Foreskin keratinocyte (primary cell): ENCODE measurements at places on chromosomes 6 and 20.
A peak's percentile ranks its signal among the peaks of the same experiment; 100 is the strongest.

- DNase-seq: no peak
Observed at GRCh38 chr6:1435806-1436205, 46.4 kb downstream of the FOXF2 start.

DNA sequence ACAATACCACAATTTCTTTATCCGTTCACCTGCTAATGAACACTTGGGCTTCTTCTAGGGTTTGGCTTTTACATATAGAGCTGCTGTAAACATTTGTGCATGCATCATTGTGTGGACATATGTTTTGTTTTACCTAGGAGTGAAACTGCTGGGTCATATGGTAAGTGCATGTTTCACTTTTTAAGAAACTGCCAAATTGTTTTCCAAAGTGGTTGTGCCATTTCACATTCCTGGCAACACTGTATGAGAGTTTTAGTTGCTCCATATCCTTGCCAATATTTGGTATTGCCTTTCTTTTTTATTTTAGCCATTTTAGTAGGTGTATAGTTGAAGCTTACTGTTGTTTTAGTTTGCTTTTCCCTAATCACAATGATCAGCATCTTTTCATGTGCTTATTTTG is 14.1 kb upstream of the RPN2 start:
- DNase-seq: no peak

DNA sequence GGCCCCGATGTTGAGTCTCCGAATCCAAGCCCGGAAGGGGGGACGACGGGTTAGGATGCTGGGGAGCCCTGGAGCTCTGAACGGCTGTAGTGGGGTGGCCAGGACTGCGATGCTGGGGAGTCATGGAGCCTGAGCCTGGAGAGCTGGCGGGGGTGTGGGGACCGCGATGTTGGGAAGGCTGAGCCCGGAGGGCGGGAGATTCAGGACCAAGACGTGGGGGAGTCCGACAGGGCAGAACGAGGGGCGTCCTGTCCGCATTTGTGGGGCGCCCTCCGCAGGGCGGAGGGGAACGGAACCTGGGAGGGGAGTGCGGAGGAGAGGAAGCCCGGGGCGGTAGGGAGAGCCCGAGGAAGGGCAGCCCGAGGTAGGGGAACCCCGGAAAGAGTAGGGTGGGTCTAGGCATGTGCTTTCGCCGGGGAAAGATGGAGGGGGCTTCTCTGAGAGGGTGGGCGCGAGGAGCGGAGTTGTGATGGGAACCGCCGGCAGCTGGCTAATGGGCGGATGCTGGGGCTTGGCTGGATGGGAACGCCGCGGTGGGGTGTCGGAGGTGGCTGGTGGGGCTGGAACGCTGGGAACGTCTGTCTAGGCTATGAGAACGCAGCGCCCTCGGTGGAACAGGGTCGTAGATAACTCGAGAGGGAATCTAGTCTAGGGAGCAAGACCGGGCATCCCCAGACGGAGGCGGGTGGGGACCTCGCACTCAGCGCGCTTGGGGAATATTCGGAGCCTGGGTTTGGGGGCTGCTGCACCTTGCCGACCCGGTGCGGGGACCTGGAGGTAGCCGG is 684 bp downstream of the PAQR8 start:
- DNase-seq: peak; percentile 7

DNA sequence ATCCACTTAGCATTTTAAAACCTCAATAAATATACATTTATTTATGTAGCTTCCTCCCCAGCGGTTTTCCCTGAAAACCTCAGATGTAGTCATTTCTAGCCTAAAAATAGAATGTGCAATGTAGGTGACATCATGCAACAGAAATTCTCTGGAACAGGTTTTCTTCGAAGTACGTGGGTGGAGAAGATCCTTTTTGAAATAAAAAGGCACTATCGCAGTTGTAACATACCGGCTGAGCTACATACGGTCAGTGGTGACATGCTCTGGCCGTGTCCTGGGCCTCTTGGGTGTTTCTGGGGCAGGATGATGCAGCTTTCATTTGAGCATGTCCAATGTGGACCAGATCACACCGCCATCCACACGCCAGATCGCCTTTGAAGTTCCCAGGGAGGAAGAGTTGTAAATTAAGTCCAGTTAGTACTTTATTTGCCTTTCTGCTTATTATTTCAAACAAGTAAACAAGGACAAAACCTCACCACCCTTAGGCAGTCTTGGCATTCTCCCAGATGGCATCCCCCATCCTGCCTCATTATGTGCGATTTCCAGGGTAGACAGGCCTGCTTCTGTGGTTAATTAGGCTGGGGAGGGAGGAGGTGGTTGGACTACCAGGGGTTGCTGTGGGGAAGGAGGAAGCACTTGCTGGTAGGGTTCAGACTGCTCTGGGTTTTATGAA is 109.5 kb upstream of the CLDN20 start:
- peak; percentile 75 for DNase-seq

- DNase-seq: no peak
Observed at GRCh38 chr6:152598901-152599537, 38.1 kb downstream of the SYNE1 start.

GRCh38 chr6:31125586-31126363 is 5.5 kb upstream of the CDSN start:
- peak; percentile 62 for DNase-seq

GRCh38 chr6:63785006-63785405 is 149.4 kb downstream of the PHF3 start:
- no peak for DNase-seq

GRCh38 chr20:24798930-24799705 is 150.0 kb upstream of the CST7 start:
- no peak for DNase-seq

- peak; percentile 28 for DNase-seq
Observed at GRCh38 chr6:24822696-24823095, 24.0 kb upstream of the ARMH2 start.

GRCh38 chr6:121216928-121217327 is 117.4 kb downstream of the TBC1D32 start:
- DNase-seq: peak; percentile 29

DNA sequence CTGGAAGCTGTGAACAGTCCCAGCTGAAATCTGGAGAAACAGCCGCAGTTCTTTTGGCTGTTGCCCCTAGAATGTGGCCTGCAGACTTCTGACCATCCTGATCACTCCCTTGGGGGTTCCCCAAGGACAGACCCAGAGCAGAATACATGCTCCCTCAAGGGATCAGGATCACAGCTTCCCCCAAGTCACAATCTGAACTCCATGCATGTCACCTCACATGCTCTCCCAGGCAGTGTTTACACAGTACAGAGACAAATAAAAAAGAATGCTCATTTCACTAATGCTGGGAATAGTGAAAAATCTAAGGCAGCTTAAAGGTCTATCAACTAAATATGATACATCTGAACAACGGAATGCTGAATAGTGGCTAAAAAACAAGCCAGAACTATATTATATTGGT is 20.5 kb downstream of the SPAG4 start:
- no peak for DNase-seq

GRCh38 chr6:43823879-43824702 is 54.1 kb downstream of the VEGFA start:
- no peak for DNase-seq

DNA sequence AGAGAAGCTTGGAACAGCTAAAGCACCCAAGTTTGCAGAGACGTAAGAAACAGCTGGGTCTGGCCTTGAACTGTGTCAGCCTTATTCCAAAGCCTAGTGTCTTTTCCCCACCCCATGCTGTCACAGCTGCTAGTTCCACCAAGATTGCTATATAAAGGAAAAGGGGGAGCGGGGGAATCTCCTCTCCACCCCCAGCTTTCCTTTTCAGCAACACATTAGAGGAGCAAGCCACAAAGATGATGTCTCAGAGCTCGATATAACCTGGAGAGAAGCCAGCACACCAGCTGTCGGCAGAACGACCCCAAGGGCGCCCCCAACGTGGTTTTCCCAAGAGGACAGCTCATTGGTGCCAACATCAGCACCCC is 36.5 kb downstream of the ATP9A start:
- no peak for DNase-seq

GRCh38 chr6:132731086-132731485 is 17.2 kb upstream of the VNN1 start:
- no peak for DNase-seq

DNA sequence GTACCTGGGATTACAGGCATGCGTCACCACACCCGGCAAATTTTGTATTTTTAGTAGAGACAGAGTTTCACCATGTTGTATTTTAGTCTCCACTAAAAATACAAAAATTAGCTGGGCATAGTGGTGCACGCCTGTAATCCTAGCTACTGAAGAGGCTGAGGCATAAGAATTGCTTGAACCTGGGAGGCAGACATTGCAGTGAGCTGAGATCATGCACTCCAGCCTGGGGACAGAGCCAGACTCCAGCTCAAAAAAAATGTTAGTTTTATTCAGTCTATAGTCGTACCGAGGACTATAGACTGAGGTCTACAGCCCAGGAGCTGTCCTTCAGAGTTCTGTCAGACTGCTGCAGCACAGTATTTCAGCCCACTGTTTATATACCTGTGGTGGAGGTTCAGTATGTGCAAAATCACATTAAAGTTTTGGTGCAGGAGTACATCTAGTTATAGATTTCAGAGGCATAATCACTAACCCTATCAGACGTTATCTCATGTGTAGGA is 3.6 kb upstream of the CASP8AP2 start:
- no peak for DNase-seq

DNA sequence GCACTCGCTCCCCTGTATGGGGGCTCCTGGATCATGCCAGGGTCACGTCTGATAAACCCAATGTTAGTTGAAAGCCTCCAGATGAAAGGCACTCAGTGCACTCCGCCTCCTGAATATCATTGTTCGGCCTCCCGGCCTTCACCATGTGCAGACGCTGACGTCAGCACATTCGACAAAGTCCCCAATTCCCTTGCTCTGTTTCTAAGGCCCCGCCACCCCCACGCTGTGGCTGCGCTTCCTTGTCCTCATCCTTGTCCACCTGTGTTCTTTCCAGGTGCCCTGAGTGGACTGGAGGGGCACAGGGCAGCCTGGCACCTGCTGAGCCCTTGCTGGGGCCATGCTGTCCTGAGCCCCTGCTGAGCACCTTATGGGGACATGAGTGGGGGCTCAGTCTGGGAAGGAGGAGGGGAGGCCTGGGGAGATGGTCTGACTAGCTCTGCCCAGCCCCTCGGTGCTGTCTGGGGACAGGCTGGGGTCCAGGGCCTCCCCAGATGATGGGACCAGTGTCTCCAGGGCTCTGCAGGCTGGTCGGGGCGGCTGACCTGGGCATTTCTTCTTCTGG is 9.8 kb upstream of the BHLHE23 start:
- no peak for DNase-seq

- no peak for DNase-seq
Observed at GRCh38 chr6:22206106-22206505, 90.7 kb downstream of the PRL start.

DNA sequence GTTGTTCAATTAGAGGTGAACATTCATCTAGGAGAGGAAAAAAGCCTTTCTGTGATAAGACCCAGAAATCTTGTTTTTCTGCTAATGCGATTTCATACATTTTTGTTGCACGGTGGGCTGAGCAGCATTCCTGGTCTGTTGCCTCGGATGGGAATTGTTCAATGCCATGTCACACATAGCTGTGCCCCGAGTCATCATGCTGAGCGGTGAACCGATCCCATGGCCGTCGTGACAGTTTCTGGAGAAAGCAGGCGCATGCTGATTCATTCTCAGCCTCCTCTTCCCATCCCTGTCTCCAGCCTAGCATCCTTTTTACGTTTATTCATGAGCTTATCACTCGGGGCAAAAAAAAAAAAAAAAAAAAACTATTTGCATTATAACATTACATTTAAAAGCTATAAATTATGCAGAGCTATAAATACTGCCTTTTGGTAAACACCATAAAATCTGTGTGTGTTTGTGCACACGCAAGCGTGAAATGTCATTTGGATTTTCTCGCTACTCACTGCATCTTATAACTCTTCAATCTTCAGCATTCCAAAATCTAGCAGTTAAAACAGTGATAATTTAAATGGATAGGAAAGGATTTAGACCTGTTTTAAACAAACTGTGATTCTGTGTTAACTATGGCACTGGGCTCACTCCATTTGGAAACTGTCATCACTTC is 58.9 kb upstream of the IFNGR1 start:
- peak; percentile 67 for DNase-seq

GRCh38 chr6:96466147-96466863 is 55.3 kb upstream of the UFL1 start:
- no peak for DNase-seq

DNA sequence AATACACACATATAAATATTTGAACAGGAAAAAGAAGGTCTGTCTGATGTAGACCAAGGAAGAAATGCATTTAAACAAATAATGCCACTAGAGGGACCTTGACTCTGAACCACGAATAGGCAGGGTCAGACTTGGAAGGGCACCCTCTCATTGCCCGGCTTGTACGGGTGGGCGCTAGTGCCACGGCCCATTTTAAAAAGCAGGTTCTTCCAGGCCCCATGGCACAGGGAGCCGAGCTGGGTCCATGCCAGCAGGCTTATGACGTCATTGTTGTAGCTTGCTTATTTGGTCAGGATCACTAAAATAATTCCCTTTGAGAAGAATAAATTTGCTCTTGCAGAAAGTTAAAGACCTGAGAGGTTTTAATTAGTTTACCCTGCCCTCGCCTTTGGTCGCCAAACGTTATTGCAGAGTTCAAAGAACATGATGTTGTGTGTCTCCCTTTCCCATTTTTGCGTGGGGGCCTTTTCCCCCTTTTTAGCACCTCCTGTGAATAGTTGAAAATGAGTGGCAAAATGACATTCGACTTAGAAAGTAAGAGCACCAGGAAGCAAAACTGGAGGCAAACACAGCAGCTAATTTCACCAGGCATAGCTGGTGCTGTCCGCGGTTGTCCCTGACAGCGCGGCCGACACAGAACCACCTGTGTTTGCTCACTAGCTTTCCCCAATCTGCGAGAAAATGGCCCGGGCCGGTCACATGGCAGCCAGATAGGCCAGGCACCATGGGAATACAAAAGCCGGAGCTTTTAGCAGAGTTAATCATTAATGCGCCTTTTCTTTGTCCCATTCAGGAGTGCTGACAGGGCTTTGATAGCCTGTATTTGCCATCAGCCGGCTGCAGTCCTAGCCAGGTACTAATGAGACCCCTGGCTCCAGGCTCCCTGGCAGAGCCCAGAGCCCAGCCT is 93.8 kb downstream of the FOXA2 start:
- no peak for DNase-seq

GRCh38 chr20:41050361-41051008 is 21.9 kb downstream of the TOP1 start:
- no peak for DNase-seq

DNA sequence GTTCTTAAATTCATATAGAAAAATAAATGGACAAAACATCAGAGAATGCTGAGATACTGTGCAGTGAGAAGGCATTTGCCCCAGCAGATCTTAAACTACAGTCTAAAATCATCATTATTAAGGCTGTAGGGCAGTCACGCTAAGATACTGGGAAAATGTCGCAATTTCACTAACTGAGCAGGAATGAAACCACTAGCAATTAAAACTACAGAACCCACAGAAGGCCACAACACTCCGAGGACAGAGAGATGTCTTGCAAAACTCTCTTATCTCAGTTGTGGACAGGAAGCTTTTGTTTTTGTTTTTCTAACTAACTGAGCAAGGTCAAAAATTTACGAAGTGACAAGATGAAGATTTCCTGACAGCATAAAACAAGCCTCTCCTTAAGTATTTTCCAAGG is 18.2 kb downstream of the GNAS-AS1 start:
- no peak for DNase-seq
